ENCODE measurements at places on chromosomes 1 and 21. TPM values are rescaled to one million over a fixed set of nuclear protein-coding genes. Genes with fewer than 3 reads are reported as not detected.
A peak's percentile ranks its signal among the peaks of the same experiment; 100 is the strongest.

LIPI gene
- not detected for total RNA-seq

MYBPH gene
- total RNA-seq = 0.15 TPM

SMIM1 gene
- total RNA-seq = 2.8 TPM

CACHD1 gene
- 26.3 TPM for total RNA-seq

CD1B gene
- total RNA-seq = not detected

DNA sequence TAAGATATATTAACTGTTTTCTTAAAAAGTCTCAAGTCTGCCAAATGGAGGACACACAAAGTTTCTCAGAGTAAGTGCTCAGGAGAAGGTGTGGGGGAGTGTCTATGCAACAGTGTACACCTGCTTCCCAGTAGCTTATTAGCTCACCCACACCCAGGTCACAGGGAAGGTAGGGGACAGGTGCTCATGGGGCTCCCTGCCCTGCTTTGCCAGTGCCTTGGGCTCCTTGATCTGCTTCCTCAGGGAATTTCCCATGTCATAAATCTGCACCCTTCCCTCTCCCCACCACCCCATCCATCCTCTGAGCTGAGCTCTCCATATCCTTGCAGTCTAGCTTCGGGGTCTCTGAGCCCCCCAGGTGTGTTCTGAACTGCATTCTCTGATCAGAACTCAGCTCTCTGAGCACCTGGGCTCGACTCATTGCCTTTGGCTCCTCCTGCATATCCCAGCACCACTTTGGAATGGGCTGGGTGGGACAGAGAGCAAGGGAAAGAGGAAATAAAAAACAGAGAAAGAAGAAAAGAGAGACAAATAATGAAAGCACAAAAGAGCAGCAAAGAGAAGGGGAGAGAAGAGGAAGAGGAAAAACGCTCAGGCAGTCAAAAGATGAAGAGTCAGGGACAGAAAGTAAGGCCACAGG lies 87.0 kb upstream of the ATP1B1 start:
- DNase-seq = no peak
- no peaks in the 10 kb centered on the region for H3K27me3 ChIP-seq
- no peaks in the 10 kb centered on the region for H3K4me1 ChIP-seq
- no peak overlapping the region for H3K27ac ChIP-seq
- H3K4me3 ChIP-seq = no peak overlapping the region

- peaks cover 38% of the 10 kb centered on the region for H3K4me1 ChIP-seq
- H3K4me3 ChIP-seq = peak overlapping the region; percentile 24
- DNase-seq = no peak
- peaks cover 64% of the 10 kb centered on the region for H3K27me3 ChIP-seq
- H3K36me3 ChIP-seq = no peaks in the 10 kb centered on the region
These were observed 5.9 kb upstream of the LHX9 start for GRCh38 chr1:197911111-197911856.

DNA sequence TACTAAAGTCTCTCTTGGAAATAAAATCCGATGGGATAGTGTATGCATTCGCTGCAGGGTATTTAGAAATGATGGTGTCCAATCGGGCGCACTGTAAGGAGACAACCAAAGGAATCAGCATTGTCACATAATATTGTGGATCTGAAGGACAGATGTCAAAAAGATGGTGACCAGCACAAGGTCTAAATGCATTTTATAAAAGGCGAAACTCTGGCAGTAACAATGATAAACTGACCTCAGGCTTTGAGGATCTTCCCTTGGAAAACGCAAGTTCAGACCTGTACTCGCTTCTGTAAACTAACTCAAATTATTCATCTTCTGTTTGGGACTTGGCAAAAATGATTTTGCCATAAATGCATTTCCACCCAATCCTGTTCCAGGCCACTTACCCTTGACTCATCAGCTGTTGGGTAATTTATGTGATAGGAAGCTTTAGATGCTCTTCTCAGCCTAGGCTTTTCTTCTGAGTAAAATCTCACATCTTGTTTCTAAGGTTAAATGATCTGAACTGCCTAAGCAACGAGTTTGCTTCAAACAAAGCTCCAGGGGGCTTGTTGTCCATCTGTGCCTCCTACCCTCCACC lies 33.8 kb downstream of the STPG1 start:
- no peak overlapping the region for H3K4me3 ChIP-seq
- H3K27me3 ChIP-seq = no peaks in the 10 kb centered on the region
- H3K36me3 ChIP-seq = no peaks in the 10 kb centered on the region
- no peak overlapping the region for H3K27ac ChIP-seq

DNA sequence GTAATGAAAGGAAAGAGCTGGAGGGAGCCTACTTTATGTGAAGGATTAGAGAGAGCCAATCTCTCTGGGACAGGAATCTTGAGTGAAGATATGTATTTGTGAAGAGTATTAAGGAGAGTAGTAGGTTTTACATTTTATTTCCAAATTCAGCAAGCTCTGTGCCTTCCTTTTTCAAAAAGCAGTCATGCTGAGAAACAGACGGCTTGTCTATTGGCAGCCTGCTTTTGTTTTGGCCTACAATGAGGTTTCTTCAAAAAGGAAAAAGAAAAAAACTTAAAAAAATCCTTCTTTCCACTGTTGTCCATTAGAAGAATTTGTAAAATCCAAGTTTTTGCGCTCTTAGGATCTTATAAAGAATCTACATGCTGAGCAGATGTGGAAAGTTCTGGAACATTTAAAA lies 103.6 kb upstream of the PTGFR start:
- H3K27me3 ChIP-seq = no peaks in the 10 kb centered on the region
- no peak overlapping the region for H3K4me3 ChIP-seq
- no peak for DNase-seq
- no peaks in the 10 kb centered on the region for H3K36me3 ChIP-seq

DNA sequence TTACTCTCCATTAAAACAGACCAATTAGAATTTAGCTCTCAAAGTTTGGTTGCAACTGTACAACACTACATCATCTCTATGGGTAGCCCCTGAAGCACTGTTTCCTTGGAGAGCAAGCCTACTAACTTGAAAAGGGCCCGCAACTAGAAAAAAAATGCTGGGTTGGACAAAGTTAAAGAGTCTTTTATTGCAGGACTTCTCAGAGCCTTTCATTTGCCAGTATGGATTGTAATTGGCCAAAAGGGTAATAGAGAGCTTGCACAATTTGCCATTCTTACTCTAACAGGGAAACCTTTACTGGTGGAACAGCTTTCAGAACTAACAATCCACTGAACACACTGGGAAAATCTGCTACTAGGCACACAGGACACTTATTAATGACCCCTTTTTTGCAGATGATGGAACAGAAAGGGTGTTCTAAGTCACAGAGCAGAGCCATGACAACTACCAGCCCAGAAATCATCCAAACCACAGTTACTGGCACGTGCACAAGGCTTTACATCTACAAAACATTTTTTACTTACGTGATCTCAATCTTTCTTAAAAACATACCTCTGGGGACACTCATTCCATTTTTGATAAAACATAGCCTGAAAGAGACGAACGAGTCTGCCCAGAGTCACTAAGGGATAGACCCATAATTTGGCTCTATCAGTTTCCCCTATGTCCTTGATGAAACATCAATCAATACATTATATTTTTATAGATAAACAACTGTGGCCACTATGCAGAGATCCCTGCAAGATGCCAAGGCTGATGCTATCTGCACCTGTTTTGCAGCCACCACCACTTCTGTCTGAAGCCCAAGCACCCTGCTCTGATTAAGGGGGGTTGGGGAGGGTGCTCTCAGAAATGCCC lies 176.3 kb upstream of the EDN2 start:
- H3K27ac ChIP-seq = no peak overlapping the region
- peaks cover 33% of the 10 kb centered on the region for H3K4me1 ChIP-seq
- no peaks in the 10 kb centered on the region for H3K27me3 ChIP-seq
- H3K36me3 ChIP-seq = no peaks in the 10 kb centered on the region
- DNase-seq = no peak
- peak overlapping the region; percentile 77 for H3K4me3 ChIP-seq

GRCh38 chr1:13585612-13585991 lies 2.0 kb downstream of the PDPN start:
- H3K4me3 ChIP-seq = no peak overlapping the region
- peak overlapping the region; percentile 86 for H3K27ac ChIP-seq
- H3K27me3 ChIP-seq = no peaks in the 10 kb centered on the region
- no peaks in the 10 kb centered on the region for H3K36me3 ChIP-seq

- H3K4me3 ChIP-seq = no peak overlapping the region
- H3K27me3 ChIP-seq = no peaks in the 10 kb centered on the region
- peaks cover 23% of the 10 kb centered on the region for H3K4me1 ChIP-seq
- DNase-seq = no peak
These were observed 15.6 kb downstream of the TGFBR3 start for GRCh38 chr1:91870322-91870721.

DNA sequence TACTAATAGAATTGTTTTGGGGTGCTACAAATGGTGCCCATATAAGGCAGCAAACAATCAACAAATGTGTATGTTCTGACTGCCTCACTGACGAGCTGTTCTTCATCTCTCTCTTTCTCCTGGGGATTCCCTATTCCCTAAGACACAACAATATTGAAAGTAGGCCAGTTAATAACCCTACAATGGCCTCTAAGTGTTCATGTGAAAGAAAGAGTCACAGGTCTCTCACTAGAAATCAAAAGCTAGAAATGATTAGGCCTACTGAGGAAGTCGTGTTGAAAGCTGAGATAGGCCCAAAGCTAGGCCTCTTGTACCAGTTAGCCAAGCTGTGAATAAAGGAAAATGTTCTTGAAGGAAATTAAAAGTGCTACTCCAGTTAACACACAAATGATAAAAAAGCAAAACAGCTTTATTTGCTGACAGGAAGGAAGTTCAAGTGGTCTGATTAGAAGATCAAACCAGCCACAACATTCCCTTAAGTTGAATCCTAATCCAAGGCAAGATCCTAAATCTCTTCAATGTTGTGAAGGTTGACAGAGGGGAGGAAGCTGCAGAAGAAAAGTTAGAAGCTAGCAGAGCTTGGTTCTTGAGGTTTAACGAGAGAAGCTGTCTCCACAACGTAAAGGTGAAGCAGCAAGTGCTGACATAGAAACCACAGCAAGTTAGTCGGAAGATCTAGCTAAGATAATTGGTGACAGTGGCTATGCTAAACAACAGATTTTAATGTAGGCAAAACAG lies 26.3 kb downstream of the ATP2B4 start:
- no peak overlapping the region for H3K4me3 ChIP-seq
- peaks cover 58% of the 10 kb centered on the region for H3K4me1 ChIP-seq
- DNase-seq = no peak
- peak overlapping the region; percentile 68 for H3K27ac ChIP-seq
- H3K27me3 ChIP-seq = no peaks in the 10 kb centered on the region

DNA sequence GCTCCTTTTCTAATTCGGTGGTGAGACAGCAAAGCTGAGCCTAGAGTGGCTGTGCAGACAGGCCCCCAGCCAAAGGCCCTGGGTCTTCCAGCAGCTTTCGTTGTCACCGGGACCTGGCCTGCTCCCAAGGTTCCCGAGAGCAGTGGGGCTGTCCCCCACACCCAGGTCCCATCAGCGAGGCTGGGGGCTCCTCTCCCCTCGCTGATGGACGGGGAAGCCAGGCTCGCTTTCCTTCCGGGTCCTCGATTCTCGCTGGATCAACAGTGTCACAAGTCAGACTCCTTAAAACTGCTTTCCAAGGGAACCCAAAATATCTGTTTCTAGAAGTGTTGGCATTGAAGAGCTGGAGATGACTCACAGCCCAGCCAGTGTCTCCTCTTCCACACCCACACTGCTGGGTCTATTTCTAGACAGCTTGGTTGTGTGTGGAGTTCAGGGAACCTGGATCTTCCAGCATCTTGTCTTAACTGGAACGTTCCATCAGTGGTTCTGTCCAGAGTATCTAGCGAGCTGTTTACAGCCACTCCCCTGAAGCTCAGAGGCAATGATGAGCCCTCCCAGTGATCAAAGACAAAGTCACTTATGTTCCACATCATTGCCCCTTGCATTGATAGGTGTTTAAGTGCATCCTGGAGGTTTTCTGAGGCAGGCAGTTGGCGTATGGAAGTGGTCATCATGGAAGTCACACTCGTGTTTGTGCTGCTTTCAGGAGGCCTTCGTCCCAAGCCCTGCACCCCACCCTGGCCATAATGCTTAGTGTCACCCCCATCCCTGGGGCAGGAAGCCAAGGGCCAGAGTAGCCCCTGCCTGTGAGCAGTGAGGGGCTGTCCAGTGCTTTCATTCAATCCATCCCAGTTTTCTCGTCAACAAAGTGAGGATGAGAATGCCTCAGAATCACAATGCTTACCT lies 35.2 kb downstream of the RRP1 start:
- H3K27ac ChIP-seq = no peak overlapping the region
- peak; percentile 32 for DNase-seq
- no peak overlapping the region for H3K4me3 ChIP-seq
- no peaks in the 10 kb centered on the region for H3K36me3 ChIP-seq
- no peaks in the 10 kb centered on the region for H3K4me1 ChIP-seq

DNA sequence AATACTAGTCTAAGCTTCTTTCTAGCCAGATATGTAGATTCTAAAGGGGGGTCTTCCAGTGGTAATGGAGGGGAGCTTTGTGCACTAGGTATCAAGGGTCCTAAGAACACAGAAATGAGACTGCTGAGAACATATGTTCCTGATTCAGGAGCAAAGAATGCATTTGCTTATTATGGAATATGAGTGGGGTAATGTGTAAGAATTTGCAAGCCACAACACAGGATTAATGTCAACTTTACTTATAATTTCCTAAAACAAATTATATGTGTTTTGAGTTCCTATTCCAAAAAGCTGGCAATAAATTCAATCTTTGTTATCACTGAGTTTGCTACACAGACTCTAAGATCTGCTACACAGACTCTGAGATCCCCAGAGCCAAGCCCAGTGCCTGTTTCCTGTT lies 357.0 kb upstream of the PTBP2 start:
- H3K4me3 ChIP-seq = no peak overlapping the region
- H3K4me1 ChIP-seq = no peaks in the 10 kb centered on the region
- H3K36me3 ChIP-seq = no peaks in the 10 kb centered on the region
- no peaks in the 10 kb centered on the region for H3K27me3 ChIP-seq

DNA sequence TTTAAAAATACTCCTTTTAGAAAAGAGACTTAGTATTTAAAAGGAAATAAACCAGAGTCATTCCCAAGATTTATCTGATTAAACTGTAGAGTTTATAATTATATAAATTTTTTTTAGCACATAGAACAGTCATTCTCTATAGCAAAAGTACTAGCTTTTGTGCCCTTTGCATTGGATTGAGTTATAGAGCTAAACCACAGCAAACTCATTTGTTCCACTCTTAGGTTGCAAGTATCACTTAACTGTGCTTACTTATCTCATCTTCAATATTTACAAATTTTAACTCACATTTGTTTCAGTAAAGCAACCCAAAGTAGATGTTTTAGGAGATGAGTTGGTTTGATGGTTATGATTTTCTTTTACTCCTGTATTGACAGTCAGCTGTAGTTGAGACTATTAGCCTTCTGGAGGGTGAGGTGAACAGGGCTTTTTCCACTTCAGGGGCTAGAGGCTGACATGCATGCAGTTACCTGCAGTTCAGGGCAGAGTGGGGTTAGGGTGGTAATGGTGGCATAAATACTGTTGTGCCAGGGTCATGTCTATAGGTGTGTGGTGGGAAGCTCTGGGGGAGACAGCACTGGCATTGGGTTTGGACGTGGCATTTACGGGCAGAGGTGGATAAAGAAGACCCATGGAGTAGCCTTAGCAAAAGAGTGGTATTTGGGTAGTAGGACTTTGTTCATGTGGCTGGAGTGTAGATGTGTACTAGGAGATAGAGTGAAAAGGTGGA lies 42.1 kb downstream of the DYRK1A start:
- peaks cover 85% of the 10 kb centered on the region for H3K4me1 ChIP-seq
- no peaks in the 10 kb centered on the region for H3K36me3 ChIP-seq
- no peak overlapping the region for H3K4me3 ChIP-seq
- no peaks in the 10 kb centered on the region for H3K27me3 ChIP-seq
- no peak for DNase-seq

Measured in upper lobe of left lung (tissue), 6 donors.